Neural crest cell (in vitro differentiated cells): ENCODE measurements at places on chromosomes 7 and 10. TPM values are rescaled to one million over a fixed set of nuclear protein-coding genes. Genes with fewer than 3 reads are reported as not detected.

MMD2 gene
- total RNA-seq, result 0.25 TPM in 1 of 2 replicates, not detected in the other

DENND2A gene
- total RNA-seq, result 29.8 and 33.7 TPM in 2 replicates

CRYGN gene
- 0.16 and 0.32 TPM in 2 replicates for total RNA-seq

SORBS1 gene
- total RNA-seq, result 15.3 and 15.8 TPM in 2 replicates

SNX8 gene
- total RNA-seq, result 30.4 and 31.8 TPM in 2 replicates

COL1A2 gene
- total RNA-seq, result 98.8 and 110 TPM in 2 replicates

SH2D4B gene
- total RNA-seq, result 0.09 and 0.16 TPM in 2 replicates

NPSR1 gene
- total RNA-seq, result not detected in 2 replicates

ACHE gene
- 1.7 and 2.0 TPM in 2 replicates for total RNA-seq

UNC5B gene
- total RNA-seq, result 1.3 TPM in 2 replicates

ENTPD1 gene
- total RNA-seq, result 0.27 and 0.37 TPM in 2 replicates

CAMK2B gene
- total RNA-seq, result 1.6 and 2.4 TPM in 2 replicates

AEBP1 gene
- total RNA-seq, result 70.5 and 72.6 TPM in 2 replicates

GRCh38 chr7:100478958-100479660, at the start of gene TSC22D4:
Gene TSC22D4 (minus strand): TSS chr7:100479214. CDS start chr7:100478038, 1,176 bp downstream.
- DNase-seq, result peak; percentile 72

- no peak for DNase-seq
Measured at GRCh38 chr7:81206217-81206616, 287.4 kb upstream of the SEMA3C start.

- no peak for DNase-seq
Measured at GRCh38 chr10:63491588-63492316, 26.0 kb upstream of the JMJD1C start.

GRCh38 chr10:10576937-10577336, 440.7 kb upstream of the CELF2 start:
- no peak for DNase-seq

GRCh38 chr10:74334221-74334620, 183.2 kb downstream of the ADK start:
- DNase-seq, result no peak

DNA sequence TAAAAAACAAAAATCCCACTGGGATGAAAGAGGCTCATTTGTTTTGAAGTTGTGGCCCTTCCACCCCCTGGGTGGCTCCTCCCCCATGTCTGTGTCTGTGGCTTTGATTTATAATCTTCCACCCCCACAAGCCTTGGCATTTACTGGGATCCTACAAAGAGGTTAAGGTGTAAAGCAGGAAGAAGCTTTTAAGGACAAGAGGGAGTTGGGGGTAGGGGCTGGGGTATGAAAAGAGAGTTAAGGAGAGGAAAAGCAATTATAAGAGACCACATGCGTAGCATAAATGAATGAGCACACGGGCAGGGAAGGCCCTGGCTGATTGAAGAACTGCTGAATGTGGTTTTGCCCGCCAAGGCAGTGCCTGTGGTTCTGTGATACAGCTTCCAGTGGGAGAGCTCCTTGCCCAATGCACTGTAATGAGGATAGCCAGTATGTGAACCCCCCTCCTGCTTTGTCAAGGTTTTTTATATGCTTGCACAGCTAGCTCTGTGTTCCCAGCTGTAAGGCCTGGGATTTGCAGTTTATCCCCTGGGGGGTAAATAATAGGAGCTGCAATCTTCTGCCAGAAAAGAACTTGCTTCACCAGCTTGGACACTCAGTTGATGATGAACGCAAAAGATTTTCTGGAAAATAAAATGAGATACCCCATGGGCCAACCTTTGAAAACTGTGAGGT, 34.7 kb upstream of the KMT2E start:
- DNase-seq, result no peak

- no peak for DNase-seq
Measured at GRCh38 chr7:90165724-90166123, 11.5 kb downstream of the STEAP1 start.

GRCh38 chr10:125475815-125476214, 207.1 kb downstream of the TEX36 start:
- no peak for DNase-seq

- DNase-seq, result no peak
Measured at GRCh38 chr10:789831-790701, 100.6 kb upstream of the DIP2C start.

DNA sequence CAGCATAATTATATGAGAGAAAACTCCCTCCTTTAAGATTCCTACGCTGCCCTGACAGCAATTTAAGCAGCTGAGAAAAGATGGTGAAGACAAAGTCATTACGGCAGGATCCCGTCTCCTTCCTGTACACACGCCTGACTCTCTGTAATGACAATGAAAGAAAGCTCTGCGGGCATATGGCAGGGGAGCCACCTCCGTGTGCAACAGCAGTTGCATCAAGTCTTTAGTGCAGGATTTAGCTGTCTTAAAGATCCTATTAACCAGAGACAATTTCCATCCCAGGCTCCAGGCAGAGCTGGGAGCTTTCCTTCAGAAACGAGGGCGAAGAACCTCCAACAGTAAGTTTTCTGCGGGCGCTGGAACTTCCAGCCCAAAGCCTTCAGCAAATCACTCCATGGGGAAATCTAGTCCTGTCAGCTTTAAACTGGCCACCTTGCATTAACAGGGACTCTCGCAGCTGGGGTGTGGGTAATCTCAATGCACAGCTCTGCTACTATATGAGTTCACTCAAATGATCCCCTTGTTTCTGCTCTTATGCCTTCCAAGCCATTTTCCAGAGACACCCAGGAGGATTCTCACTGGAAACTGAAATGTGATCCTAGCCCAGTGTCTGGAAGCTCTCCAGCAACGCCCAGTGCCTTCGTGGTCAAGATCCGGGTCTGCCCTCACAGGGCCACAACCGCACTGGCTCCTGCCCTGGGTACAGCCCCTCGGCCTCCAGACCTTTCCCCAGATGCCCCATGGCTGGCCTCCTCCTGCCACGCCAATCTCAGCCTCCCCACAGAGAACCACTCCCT, 74.9 kb downstream of the CTBP2 start:
- DNase-seq, result no peak

DNA sequence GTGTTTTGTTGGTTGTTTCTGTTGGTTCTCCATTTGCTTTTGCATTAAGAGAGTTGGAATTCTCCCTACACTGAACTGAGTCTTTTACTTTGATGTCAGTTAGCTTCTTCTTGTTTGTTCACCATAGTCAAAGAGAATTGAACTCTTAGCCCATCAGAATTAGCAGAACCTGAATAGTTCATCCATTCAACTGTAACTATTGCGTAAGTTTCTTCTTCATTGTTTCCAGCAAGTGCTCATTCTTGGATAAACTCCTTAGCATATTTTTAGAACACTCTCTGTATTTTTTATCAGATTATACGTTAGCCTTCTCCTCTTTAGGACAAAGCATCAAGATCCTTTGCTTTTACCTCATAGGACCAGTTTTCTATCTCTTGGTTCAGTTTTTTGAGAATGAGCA, 128.4 kb upstream of the RAB11FIP2 start:
- DNase-seq, result no peak

DNA sequence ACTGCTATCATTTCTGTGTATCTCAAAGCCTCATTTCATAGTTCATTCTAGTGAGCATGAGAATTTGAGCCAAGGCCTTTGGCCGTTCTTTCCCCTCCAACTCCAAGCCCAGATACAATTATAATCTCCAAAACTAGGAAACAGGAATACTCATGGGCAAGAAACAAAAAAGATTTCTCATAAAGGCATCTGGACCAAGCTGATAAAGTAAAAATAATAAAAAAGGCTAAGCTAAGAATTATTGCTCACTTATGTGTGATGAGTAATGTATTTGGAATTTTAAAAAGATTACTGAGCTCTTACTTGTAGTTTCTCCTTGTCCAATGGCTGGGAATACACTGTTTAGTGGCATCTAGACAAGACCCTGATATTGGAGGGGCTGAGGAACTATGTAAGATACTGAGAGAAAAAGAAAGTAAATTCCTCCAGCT, 196.4 kb upstream of the POM121L12 start:
- DNase-seq, result no peak

- DNase-seq, result no peak
Measured at GRCh38 chr7:55133630-55134358, 115.0 kb downstream of the EGFR start.

- no peak for DNase-seq
Measured at GRCh38 chr7:151566897-151567320, 47.2 kb upstream of the RHEB start.

DNA sequence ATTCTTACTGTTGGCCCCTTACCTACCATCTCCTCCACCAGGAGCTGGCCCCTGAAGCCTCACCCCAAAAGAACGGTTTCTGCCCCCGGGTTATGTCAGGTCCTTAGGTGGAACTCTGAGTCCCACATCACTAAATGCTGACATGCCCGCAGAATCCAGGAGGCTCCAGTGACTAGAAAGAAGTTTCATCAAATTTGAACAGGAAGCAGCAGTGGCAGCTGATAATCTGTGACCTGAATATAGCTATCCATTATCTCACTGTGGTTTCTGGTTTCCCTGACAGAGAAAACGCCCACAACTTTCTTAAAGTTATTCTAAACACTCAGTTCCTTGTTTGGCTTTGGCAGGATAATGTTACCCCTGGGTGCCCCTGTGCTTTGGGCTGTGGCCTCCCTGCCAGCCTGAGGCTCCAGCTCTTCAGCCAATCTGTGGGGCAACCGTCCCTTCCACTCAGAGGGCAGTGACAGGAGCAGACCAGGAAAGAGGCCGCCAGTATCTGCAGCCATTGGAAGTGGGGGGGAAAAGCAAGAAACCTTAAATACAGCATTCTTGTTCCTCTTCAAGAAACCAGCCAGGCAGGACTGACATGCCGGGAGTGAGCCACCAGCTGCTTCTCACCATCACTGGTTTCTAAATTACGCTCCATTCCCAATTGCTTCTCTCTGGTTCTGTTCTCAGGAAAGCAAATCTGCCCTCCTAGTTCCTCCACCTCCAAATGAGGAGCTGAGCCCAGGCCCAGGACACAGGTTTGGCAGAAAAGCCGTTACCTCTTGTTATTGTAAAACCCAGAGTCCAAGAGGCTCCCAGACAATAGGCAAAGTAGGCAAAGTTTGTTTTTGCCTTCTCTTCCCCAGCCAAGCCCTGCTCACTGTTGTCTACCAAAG, 41.2 kb upstream of the VCL start:
- DNase-seq, result no peak

DNA sequence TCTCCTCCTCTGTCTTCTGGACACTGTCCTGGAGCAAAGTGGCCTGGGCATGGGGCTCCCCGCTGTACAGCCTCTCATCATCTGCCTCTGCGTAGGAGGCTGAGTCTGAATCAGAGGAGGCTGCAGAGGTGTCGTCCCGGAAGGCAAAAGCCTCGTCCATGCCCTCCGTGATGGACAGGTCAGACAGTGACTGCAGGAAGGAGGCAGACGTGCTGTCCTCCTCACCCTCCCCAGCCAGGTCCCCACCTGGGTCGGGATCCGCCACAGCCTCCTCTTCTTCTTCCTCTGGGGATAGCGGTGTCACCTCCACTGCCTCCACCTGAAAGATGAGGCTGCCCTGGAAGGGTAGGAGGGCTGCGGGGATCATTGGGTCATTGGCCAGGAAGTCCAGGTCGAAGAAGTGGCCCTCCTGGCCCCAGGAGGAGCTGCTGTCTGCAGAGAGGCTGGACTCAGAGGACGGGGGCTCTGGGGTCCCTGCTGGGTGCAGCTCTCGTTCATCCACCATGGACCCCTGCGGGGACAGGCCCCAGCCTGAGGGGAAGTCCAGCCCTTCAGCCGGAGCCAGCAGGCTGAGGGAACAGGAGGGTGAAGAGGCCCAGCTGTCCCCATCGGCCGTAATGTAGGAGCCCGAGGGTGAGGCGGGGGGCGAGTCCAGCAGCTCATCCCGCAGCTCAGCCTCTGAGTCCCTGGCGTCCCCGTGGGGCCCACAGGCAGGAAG, 3.7 kb downstream of the NACAD start:
- no peak for DNase-seq

DNA sequence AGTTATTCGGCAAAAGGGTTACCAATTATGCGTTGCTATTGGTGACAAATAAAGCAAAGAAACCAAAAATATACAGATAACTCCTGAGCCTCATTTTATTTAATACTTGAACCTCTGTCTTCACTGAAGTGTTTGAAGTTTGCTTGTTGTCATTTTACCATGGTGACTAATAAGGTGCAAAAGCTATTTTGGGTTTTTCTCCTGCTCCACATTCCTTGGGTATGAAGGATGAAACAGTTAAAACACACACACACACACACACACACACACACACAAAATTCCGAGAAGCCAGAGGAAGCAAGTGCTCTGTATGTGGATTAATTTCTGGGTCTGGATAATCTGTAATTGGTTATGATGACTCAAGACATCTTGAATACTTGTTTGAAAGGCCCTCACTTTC, 246.5 kb downstream of the COBL start:
- DNase-seq, result no peak

- no peak for DNase-seq
Measured at GRCh38 chr7:38781991-38782390, 127.0 kb downstream of the VPS41 start.

GRCh38 chr7:816300-816750, 16.0 kb upstream of the SUN1 start:
- DNase-seq, result peak; percentile 93

DNA sequence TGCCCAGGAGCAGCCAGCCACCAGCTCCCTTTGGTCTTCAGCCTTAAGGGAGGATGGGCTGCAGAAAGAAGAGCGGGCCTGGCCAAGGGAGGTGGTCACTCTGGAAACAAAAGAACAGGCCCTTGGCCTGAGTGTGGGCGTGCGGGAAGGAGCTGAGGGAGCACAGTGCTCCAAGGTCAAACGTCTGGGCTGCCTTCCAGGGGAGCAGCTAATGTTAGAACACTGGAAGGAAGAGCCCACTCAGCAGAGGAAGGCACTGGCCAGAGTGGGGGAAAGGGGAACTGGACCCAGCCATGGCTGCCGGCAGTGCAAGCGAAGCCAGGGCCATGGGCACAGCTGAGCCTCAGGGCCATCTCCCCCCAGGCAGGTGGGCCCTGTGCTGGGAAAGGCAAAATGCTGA, 42.7 kb downstream of the FAM53B start:
- no peak for DNase-seq

DNA sequence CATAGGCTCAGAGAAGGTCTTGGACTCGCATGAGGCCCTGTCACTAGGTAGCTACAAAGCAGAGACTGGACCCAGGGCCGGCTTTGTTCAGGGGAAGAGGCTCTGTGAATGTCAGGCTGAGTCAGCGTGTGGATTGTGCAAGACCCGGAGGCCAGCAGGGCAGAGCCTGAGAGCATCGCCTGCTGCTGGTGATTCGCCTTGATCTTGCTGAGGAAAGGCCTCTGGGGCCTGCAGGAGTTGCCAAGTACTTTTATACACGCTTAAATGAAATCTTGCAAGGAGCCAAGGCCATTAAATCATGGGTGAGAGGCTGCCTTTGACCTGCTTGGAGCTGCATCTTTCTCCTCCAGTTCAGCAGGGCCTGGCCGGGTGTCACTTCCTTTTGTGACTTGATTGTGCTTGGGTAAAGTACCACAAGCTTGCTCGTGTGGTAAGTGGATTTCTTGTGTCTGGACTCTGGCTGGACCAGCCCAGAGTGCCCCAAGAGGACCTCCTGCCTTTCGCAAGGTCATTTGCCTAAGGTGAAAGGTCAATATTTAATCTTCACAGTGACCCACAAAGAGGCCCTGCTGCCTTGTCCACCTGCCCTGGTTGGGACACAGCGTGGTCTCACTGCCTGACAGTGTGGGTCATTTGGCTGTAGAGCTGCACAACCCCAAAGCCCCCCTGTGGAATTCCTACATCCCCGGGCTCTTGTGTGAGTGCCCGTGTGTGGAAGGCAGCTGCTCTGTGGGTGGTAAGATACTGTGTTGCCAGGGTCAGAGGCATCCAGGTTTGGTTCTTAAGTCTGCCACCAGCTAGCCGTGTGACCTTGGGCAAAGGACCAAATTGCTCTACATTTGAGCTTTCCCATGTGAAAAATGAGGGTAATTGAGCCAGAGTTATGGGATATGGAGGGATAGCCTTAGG, 38.6 kb upstream of the SH2D4B start:
- DNase-seq, result peak; percentile 30
